Right renal cortex interstitium (tissue), 3 donors: ENCODE measurements at places on chromosomes 3 and 15. TPM values are rescaled to one million over a fixed set of nuclear protein-coding genes. Genes with fewer than 3 reads are reported as not detected.

DNA sequence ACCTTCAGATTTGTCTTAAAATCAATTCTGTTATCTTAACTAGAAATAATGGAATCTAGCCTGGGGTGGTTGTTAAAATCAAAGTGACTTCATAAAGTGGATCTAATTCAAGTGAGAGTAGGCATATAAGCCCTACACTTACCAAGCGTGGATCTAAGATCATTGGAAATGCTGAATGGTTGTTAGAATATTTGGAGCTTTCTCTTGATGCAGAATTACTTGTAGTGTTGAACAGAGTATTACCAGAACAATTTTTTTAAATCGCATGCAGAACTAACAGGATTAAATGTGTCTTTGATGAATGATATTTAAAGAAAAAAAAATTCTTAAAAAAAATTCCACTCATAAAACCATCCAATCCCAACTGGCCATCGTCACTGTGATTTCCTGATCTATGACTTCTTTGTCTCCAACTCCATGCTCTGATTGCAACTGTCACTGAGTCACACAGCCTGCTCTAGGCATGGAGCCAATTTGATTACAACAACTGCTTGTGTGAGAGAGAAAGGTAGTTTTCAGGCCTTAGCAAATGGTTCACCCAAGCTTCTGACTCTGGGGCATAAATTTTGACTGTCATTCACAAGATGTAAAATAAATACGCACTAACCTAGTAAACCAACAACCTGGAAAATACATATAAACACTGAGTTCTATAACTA lies 25.9 kb upstream of the SPRED1 start:
- no peak for DNase-seq

DNA sequence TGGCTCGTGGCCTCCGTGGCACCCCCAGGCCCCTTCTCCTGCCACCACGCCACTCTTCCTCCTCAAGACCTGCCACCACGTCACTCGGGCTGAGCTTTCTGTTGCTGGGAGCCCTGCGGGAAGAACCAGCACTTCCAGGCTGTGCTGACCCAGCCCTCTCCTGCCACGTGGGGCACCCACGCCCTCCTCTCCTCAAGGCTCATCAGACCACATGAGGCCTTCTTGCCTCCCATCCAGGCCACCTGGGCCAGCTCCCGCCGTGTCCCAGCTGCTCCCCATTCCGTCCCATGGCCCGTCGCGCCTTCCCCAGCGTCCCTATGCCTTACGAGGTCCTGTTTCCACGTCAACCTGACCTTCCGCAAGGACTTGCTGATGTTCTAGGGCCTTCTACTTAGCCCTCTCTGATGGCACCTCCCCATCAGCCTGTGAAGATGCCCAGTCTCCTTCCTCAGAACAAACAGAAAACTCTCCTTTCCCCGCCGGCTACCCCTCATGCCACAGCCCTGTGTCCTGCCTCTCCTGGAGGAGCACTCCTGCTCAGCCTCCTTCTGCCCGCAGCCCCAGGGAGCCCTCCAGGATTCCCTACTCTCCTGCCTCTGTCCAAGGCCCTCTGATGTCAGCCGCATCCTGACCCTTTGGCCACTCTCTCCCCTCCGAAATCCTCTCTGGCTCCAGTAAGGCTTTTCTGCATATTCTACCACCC lies 71.1 kb upstream of the BLM start:
- no peak for DNase-seq

DNA sequence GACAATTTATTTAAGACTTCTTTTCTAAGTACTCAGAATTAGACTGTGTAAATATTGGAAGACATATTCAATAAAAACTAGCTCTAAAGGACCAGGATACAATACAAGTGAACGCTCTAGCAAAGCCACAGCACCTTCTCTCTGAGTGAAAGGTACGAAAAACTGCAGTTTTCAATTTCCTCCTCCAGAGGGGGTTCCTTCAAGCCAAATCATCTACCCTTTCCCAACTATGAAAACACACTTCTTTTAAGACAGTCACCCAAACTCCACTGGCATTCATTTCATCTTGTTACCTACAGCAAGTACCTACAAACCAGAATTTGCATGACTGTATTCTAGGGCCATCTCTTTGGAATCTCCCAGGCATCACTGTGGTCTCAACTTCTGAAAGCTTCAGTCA lies 165.8 kb downstream of the ERC2 start:
- no peak for DNase-seq

DNA sequence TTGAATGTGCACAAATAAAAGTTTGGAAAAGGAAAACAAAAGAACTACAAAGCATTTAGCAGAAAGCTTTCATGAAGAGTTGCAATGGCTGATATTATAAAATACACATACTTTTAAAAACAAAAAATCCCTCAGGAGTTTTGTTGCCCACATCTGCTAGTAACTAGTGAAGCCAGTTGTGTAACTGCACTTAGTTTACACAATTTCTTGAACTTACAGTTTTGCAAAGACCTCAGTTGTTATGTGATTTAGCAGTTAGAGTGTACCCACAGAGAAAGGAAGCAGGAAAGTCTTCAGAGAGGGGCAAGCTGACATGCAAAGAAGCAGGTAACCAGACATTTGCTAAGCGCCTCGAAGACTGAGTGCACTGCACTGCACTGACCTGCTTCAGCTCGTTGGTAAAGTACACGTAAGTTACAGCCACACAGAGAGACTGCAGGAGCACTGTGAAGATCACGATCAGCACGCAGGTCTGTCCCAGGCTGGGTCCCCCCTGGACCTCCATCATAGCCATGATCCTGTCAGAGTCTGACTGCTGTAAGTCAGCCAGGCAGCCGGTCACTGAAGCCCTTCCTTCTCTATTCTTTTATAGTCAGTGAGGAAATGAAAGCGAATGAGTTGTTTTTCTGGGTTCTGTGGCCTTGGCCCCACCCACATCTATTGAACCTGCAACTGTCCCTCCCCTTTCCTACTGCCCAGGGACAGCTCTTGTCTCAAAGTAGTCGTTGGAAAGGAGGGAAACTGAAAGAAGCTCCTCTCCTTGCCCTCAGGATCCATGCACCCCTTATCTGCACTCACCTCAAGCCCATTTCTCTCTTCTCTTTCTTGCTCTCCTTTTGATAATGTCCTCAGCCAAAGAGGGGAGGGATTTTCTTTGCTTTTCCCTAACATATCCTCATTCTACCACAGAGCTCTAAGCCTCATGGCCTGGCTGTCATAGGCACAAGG lies at the start of gene TNFSF10:
Gene TNFSF10 (minus strand): TSS at position 560 of the 948 bp plus-strand sequence. CDS start 46 bp downstream, at position 514.
- no peak for DNase-seq

- no peak for DNase-seq
Measured at GRCh38 chr3:113132571-113132996, 78.8 kb upstream of the BOC start.

NT5DC2 gene
- polyA plus RNA-seq: 158 TPM

DNA sequence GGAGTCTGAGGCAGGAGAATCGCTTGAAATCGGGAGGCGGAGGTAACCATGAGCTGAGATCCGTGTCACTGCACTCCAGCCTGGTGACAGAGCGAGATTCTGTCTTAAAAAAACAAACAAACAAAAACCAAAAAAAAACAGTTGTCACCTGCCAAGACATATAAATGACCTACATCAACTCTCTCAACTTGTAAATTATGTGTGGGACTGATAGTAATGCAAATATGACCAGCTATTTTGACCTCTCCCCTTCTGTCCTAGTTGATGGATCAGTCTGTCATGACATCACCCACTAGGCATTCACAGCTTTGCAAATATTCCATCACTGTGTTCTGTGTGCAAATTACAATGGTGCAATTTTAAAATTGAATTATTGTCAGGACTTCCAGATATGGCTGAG lies 175.4 kb downstream of the EBLN2 start:
- DNase-seq: no peak

TMEM108 gene
- 3.2 TPM for polyA plus RNA-seq

- no peak for DNase-seq
Measured at GRCh38 chr3:152513301-152513960, 244.7 kb downstream of the MBNL1 start.

DNA sequence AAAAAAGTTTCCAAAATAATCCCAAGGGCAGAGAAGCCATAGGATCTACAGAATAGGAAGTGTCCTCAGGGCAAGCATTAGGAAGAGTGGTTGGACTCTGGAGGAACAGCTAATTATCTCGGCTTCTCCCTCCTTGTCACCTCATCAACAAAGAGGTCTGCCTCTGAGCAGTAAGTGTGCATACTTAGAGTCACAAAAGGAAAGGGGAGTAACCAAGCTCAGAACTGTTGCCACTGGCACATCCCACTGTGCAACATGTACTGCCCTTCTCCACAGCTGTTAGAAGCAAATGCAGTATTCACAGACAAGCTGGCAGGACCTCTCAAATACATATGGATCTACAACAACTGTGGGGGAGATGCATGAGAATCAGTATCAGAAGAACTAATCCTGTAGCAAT lies 31.5 kb downstream of the NGLY1 start:
- DNase-seq: no peak

BHLHE40 gene
- 22.8 TPM for polyA plus RNA-seq

- no peak for DNase-seq
Measured at GRCh38 chr3:27089068-27089467, 280.1 kb downstream of the NEK10 start.

GRCh38 chr3:141269961-141270360 lies 38.3 kb downstream of the PXYLP1 start:
- no peak for DNase-seq

DPPA4 gene
- polyA plus RNA-seq: 4.2 TPM

CYP8B1 gene
- 0.83 TPM for polyA plus RNA-seq

ADAMTS9 gene
- 138 TPM for polyA plus RNA-seq

- no peak for DNase-seq
Measured at GRCh38 chr3:72338942-72339669, 509.1 kb downstream of the SHQ1 start.

DNA sequence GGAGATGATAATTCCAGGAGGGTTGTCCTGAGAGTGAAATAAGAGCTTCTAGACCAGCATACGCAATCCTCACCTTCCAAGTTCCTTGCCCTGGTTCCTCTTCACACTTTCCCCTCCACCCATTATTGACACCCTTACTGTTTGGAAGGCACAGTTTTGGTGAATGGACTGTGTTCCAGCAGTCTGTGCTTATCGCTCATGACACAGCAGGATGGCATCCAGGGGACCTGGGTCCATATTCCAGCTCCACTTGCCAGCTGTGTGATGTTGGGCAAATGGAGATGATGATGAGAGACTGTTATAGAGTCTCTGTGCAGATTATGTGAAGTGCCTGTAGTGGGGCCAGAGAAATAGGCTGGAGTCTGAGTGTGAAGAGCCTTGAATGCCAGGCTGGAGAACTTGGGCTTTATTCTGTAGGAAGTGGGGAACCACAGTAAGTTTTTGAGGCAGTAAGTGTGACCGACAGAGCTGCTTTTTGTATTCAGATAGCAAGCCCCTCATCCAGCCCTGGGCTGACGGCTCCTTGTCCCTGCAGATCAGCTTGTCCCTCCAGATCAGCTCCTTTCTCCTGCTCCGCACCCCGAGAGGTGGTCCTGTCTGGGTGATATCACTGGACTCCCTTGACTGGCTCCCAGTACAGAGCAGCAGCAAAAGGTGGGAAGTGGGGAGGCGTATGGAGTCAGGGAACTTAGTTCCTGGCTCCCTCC lies 8.1 kb downstream of the KBTBD13 start:
- no peak for DNase-seq
